ENCODE measurements at places on chromosomes 4 and X. TPM values are rescaled to one million over a fixed set of nuclear protein-coding genes. Genes with fewer than 3 reads are reported as not detected.

NDNF gene
- total RNA-seq, result 1.6 TPM

FGFR3 gene
- total RNA-seq, result 2.4 TPM

MAPK10 gene
- total RNA-seq, result 7.6 TPM

YY2 gene
- 1.8 TPM for total RNA-seq

HELT gene
- not detected for total RNA-seq

PPP2R2C gene
- total RNA-seq, result not detected

All from mesangial cell (primary cell).